ENCODE measurements at places on chromosomes 6 and 20.

DNA sequence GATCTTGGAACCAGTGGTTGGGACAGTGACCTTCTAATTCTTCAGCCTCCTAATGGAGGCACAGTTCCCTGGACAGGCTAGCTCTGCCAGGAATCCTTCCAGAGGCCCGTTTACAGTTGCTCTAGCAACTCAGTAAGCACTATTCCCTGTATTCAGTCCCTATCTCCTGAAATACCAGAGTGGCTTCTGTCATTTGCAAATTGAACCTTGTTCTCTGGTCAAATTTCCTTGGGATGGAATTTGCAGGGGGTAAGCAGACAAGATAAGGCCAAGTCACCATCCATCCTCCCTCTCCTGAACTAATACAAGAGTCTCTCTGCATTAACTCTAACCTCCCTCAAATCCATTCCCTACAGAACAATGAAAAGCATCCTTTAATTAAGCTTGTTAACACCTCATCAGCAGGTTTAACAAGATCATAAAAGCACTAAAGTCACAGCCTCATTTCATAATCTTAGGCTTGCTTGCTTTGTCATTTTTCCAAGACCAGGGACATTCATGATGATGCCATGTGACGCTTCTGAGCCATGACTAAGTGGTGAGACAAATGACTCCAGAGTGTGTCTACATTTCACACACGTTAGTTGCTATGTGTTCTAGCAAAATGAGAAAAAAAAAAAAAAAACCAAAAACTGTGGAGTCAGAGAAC, 37.1 kb downstream of the SLC22A23 start:
- DNase-seq, result no peak
- H3K36me3 ChIP-seq, result no peaks in the 10 kb centered on the region
- H3K4me3 ChIP-seq, result no peak overlapping the region
- H3K27me3 ChIP-seq, result no peaks in the 10 kb centered on the region
- H3K4me1 ChIP-seq, result peaks cover 8% of the 10 kb centered on the region
- no peak overlapping the region for H3K27ac ChIP-seq

DNA sequence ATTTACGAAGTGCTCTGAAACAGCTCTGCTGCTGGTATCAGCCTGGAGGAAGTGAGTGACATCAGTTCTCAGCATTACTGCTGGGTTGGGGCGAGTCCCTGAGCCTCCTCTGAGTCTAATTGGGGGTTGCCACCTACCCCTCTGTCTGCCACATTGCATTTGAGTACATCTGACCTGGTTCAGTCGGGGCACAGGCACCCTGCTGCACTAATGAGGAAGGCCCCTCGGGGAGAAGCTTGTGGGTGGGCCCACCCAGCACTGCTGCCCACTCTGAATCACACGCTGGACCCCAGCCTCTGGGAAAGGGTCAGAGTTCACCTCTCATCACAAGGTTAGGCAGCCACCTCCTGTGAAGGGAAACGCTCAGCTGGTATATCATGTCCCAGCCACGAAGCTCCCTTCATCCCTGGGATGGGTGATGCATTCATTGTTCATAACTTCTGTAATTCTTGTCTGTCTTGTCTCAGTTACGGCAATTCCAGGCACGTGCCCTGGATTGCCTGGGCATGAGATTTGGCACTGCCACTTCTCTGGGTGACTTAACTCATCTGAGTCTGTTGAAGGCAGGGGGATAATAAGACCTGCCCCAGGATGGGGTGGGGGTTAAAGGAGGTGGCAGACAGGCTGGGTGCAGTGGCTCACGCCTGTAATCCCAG, 13.3 kb downstream of the DNMT3B start:
- no peak overlapping the region for H3K27ac ChIP-seq
- H3K36me3 ChIP-seq, result no peaks in the 10 kb centered on the region
- H3K4me1 ChIP-seq, result no peaks in the 10 kb centered on the region
- no peak for DNase-seq
- no peak overlapping the region for H3K4me3 ChIP-seq

GRCh38 chr6:34196833-34197195, 39.9 kb upstream of the HMGA1 start:
- H3K27me3 ChIP-seq, result no peaks in the 10 kb centered on the region
- no peak overlapping the region for H3K27ac ChIP-seq
- H3K4me1 ChIP-seq, result peaks cover 4% of the 10 kb centered on the region
- DNase-seq, result no peak
- peak overlapping the region; percentile 35 for H3K4me3 ChIP-seq

DNA sequence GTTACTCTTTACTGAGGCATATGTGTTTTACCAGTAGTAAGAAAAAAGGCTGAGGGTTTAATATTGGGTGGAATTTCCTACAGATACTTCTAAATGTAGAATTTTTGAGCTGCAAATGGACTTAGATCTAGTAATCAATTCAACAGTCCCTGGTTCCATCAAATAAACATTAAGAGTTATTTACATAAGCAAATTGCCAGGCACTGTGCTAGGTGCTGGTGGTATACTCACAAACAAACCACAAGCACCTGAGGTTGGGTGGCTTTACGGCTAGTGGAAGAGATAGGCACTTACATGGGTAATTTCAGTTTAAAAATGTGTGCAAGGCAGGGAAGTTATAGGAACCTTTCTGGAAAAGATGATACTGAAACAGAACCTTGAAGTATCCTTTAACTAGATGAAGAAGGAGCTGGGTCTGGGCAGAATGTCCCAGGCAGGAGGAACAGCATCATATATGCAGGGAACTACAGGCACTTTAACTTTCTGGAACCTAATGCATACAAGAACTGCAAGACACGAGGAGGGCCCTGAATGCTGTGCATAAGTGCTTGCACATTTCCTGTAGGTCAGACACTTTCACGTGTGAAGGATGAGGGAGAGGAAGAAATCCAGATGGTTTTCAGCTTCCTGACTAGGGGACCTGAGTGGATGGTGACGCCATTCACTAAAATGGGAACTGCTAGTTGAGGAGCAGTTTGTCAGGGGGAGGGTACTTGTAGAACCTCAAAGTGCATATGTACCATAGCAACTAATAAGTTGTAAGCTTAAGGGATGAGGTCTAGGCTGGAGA, 4.5 kb downstream of the CCN6 start:
- H3K36me3 ChIP-seq, result no peaks in the 10 kb centered on the region
- H3K4me3 ChIP-seq, result no peak overlapping the region
- H3K4me1 ChIP-seq, result no peaks in the 10 kb centered on the region
- no peaks in the 10 kb centered on the region for H3K27me3 ChIP-seq
- no peak for DNase-seq

DNA sequence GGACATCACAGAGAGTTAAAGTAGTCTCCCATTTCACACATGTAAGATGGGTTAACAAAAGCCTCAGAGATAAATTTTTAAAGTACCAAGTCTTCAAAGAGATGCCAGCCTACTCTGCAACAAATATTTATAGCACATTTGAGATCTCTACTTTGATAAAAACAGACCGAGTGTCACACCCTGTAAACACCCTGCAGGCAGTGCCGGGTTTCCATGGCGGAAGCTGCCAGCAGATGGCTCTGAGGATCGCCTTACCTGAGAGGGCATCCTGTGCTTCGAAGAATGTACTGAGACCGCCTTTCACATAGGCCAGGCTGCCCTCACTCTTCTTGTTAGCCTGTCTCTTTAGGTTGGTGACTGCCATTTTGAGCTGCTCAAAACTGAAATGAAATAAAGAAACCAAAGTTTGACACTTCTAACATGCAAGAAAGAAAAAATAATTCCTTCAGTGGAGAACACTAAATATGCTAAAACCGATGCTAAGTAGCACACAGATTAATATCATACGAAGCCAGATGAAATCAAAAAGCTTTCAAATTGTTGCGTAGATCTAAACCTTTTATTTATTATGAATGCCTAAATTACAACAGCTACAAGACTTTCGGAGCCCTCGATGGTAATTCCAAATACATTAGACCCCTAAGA, 39.3 kb downstream of the HUS1B start:
- DNase-seq, result no peak
- H3K27ac ChIP-seq, result no peak overlapping the region
- no peaks in the 10 kb centered on the region for H3K27me3 ChIP-seq
- peaks cover 40% of the 10 kb centered on the region for H3K36me3 ChIP-seq

GRCh38 chr6:144855812-144856531, 570.8 kb downstream of the UTRN start:
- no peaks in the 10 kb centered on the region for H3K27me3 ChIP-seq
- H3K4me3 ChIP-seq, result no peak overlapping the region
- no peaks in the 10 kb centered on the region for H3K4me1 ChIP-seq
- H3K36me3 ChIP-seq, result peaks cover 23% of the 10 kb centered on the region
- H3K27ac ChIP-seq, result no peak overlapping the region
- no peak for DNase-seq
